ENCODE measurements at places on chromosomes 5 and 9.

GRCh38 chr9:7892975-7893374 is 93.4 kb upstream of the DMAC1 start:
- no peak for ATAC-seq

- ATAC-seq = no peak
These were observed 185.4 kb downstream of the GABBR2 start for GRCh38 chr9:98523231-98523901.

DNA sequence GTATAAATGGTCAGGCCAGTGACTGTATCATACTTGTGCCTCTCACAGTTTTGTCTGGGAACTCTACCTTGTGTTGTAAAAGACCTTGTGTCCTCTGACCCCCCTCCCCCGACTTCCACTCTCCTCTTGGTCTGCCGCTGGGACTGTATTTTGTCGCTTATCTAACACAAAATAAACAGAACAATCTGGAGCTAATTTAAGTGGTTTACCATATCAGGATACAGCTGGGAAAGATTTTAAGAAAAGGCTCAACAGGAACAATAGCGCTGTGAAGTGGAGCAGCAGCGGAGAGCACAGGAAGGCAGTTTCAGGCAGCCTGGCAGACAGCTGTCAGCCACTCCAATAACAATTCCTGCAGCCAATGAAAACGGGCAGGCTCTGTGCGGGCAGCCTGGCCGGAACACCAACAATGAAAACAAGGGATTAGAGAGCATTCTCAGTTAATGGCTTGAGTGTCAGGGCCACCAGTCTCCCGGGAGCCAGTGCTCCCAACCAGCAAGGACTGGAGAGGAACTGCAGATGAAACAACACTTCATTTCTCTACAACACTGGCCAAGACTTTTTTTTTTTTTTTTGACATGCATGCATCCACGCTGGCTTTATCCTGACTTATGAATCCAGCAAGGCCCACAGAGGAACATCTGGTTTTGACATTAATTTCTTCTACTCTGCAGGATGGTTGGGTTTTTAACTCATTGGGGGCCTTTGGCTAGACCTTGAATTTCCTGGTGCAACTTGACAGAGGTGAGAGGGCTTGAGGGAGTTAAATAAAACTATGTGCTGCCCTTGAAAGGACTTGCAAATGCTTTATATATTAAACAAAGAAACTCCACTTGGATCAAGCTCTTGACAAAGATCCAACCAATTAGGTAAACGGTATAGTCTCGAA is 76.7 kb downstream of the ARSB start:
- ATAC-seq = peak; percentile 86

DNA sequence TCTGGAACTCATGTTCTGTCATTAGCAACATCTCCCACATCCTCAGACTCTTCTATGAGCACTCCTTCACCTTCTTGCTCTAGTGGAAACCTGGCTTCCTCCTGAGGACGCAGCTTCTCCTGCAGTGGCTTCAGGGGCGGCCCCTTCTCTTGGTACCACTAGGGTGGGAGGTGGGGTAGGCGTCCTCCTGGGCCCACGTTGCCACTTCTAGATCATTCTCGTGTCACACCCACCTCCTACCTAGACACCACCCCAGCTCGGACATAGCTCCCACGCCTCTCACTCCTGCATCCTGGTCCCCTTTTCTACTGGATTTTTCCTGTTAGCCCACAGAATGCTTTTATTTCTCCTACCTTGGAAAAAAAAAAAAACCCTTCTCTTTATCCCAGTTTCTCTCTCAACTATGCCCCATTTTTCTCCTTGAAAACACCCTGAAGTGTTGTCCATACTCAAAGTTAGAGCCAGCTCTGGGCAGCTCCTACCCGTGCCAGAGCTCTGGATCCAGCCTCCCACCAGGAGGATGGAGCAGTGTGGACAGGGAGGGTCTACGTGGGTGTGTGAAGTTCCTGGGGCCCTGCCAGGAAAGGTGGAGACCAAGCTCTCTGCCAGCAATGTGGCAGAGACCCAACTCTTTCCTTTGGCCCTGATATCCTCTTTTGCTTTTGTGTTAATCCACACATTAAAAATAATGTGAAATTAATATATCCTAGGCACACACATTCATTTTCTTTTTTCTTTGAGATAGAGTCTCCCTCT is 179.2 kb downstream of the HSPA4 start:
- no peak for ATAC-seq

DNA sequence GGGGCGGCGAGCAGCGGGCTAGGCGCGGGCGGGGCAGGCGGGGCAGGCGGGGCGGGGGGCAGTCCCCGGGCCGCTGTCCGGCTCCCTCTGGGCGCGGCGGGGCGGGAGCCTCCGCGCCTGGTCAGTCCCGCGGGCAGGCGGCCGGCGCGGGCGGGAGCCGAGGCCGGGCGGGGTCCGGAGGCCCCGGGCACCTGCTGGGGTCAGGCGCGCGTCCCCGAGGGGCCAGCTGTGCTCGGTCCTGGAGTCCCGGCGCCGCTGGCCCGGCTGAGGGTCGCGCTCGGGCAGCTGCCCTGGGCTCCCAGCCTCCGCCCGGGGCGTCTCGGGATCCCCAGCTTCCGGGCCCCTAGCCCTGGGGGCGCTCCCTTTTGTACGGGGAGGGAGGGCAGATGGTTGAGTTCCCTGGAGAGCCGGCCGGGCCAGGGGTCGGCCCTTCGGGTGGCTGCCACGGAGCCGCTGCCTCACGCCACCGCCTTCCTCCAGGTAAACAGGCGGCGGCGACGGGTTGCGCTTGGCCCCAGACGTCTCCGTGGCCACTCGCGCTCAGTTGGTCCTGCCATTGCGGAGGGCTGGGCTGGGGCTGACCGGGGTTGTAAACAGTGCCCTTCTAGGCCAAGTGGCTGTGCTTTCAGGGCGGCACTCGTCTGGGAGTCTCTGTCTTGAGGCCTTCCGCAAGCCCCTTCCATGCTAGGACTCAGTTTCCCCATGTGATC is 473 bp downstream of the ZBTB34 start:
- ATAC-seq = peak; percentile 78

DNA sequence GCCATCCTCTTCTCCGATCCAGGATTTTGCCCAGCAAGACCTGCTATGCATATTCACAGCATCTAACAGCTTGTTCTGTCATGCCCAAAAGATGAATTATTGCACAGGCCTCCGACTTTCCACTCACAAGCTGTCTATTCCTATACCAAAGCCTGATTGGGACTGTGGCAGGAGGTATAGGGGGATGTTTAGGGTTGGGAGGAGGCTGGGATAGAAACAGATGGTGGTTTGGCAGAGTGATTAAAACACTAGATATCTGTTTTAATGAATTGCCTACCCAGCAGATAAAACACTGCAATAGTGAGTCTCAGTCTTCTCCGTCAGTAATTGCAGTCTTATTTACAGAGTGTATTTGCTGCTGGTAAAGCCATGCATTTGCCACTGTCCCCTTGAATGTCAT is 215.3 kb downstream of the TLR4 start:
- ATAC-seq = no peak

- no peak for ATAC-seq
These were observed 1.9 kb upstream of the NDUFB6 start for GRCh38 chr9:32574858-32575257.

GRCh38 chr5:61010467-61011454 is 65.8 kb downstream of the NDUFAF2 start:
- ATAC-seq = no peak

DNA sequence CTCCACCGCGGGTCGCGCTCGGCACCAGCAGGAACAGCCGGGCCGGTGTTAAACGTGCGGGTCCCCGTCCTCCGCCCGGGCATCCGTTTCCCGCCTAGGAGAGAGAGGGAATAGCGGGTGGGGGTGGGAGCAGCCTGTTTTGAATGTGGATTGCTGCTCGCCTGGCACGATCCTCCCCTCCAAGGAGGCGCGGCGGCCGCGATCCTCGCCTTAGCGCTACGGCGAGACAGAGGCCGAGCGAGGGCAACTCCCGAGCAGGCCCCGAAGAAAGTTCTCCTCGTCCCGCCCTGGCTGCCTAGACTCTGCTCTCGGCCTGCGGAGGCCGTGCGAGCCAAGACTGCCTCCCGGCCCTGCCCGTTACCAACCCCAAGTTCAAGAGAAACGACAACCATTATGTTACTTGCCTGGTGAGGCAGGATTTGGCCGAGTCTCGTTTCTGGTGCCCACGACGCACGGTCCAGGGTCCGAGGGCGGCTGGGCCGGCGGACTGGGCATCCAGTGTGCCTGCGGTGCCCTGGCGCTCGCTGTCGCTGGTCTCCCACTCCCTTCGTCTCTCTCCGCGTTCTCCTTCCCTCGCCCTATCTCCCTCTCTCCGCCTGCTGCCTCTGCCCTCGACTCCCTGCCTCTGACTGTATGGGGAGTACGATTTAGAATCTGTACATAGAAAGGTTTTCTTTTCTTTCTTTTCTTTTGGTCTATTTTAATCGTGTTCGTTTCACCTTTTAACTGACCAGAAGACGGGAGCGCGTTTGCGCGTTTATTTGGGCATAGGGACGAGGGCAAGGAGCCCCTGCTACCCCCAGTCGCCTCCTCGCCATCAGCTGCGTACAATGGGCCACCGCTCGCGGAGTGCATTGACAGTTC is 724 bp downstream of the NR2F1-AS1 start:
- peak; percentile 31 for ATAC-seq

- ATAC-seq = no peak
These were observed 233.2 kb downstream of the FBXL17 start for GRCh38 chr5:108148715-108149139.

- ATAC-seq = no peak
These were observed 213.3 kb upstream of the ZNF462 start for GRCh38 chr9:106649664-106650063.

DNA sequence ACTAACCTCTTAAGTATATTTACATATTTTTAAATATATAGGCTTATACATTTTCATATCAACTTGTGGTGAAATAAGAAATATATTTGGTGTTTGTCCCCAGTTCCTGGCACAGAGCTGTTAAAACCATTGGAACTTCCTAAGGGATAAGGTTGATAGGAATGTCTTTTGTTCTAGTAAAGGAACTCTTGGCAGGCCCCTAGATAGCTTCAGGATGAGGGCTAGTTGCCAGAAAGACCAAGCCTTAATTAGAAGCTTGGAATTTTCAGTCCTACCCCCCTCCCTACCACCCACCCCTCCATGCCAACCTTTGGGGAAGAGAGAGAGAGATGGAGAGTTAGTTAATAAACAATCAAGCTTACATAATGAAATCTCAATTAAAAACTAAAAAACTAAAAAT is 638.6 kb upstream of the ACO1 start:
- no peak for ATAC-seq

DNA sequence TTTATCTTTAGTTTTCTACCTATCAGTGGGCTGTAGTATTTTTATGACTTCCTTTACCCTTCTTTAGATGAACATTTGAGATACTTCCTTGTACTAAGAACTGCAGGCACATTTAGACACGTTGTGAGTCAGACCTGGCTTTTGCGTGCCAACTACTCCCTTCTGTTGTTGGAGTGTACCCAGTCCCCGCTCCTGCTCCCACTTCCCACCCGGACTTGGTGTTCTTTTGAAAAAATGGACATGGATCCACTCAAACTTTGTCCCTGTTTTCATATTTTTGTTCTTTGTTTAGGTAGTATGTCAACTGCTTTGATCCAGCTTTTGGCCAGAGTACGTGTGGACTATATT is 60.7 kb downstream of the PARP8 start:
- ATAC-seq = no peak

DNA sequence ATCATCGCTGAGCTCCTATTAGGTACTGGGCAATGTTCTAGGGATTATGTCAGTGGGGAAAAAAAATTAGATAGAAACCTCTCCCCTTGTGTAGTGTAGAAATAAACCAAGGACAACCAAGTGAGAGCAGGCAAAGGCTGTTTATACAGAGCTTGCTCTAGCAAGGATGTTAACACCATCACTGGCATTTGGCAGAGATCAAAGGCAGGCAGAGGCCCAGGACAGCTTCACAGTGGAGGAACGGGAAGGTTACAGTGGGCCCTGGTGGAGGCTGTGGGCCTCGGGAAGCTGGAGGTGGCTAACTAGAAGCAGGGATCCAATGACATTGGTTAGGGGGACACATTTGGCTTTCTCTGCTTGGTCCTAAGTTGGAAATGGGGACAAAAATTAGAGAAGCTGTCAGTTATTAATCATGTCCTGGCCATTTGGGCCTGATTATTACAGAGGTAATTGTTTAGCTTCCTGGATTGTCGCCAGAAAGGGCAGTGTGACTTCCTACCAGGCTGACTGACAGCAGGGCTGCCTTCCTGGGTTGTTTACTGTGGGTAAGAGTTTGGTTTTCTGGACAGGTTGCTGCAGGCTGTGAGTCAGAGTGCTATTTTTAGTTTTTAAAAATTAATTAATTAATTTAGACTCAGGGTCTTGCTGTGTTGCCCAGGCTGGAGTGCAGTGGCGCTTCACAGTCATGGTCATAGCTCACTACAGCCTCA is 259.3 kb downstream of the ROR2 start:
- no peak for ATAC-seq

DNA sequence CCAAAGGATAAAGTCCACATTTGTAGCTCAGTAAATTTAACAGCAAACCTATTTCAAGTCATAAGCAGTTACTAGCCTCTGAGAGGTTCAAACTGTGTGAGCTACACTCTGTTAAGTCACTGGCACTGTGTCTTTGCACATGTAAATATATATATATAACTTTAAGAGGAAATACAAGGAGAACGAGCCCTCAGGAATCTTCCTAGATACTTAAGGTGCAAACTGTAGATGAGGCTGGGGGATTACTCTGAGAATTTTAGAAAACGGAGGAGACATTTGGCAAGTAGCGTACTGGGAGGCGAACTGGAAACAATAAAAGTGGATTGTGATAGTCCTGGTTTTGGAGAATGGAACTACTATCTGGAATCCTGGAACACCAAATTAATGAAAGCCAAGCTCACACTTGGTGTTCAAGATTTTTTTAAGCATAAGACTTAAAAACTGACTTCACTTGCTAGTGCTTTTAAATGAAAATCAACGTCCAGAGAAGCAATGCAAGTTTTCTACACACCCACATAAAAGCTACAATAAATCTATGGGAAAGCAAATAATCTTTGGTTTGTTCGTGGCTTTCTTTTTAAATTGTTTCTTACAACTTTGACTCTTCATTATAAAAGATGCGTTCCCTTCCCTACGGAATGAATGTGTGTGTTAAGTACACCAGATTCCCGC is 1057.0 kb upstream of the DMAC1 start:
- no peak for ATAC-seq

GRCh38 chr5:90153031-90153430 is 256.5 kb downstream of the CETN3 start:
- ATAC-seq = no peak

GRCh38 chr9:12681620-12682019 is 11.6 kb upstream of the TYRP1 start:
- no peak for ATAC-seq

GRCh38 chr5:8641786-8642505 is 773.0 kb downstream of the MTRR start:
- ATAC-seq = no peak

GRCh38 chr9:120583958-120584369 is 4.0 kb upstream of the CDK5RAP2 start:
- no peak for ATAC-seq

Data from motor neuron (in vitro differentiated cells).